ENCODE measurements at places on chromosomes 3 and 15.

GRCh38 chr3:154137036-154137435 is 15.8 kb downstream of the ARHGEF26 start:
- no peak for DNase-seq

- no peak for DNase-seq
Measured at GRCh38 chr3:152331018-152331541, 62.4 kb downstream of the MBNL1 start.

- no peak for DNase-seq
Measured at GRCh38 chr3:138230525-138230924, 43.4 kb downstream of the ARMC8 start.

GRCh38 chr3:182861348-182861747 is 68.0 kb downstream of the ATP11B start:
- DNase-seq, result no peak

- no peak for DNase-seq
Measured at GRCh38 chr15:91515188-91515754, 338.2 kb upstream of the SLCO3A1 start.

- DNase-seq, result no peak
Measured at GRCh38 chr15:35308802-35309201, 223.7 kb upstream of the NANOGP8 start.

GRCh38 chr3:38158472-38158871 is 6.9 kb upstream of the OXSR1 start:
- DNase-seq, result no peak

DNA sequence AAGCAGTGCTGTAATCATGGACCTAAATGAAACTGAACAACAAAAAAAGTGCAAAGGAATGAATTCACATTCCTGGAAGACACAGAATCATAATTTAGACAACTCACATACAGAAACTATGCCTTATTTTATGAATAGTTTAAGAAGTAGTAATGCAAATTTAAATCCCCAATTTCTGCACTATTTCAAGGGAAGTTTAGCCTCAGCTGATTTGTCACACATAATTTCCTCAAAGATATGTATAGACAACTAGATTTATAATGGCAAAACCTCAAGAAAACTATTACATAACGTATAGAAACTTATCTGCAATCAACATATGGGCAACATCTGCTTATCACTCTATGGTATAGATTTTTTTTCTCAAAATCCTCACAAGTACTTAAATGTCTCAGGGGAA is 7.8 kb upstream of the PTX3 start:
- no peak for DNase-seq

DNA sequence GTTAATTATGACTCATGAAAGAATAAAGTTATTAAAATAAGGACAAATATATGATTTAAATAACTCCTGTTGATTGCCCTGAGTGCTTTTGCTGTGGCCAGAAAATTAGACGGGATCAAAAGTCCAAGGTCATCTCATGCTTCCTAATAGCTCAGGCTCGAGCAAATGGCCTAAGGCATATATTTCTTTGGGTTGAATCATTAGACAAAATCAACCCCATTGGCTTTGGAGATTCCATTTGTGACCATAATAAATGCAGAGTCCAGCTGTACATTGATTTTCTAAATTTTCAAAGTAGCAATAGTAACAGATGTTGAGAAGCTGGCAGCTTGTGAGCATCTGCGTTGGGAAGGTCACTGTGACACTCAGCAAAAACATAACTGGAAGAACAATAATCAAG is 464.5 kb upstream of the TGFBR2 start:
- no peak for DNase-seq

DNA sequence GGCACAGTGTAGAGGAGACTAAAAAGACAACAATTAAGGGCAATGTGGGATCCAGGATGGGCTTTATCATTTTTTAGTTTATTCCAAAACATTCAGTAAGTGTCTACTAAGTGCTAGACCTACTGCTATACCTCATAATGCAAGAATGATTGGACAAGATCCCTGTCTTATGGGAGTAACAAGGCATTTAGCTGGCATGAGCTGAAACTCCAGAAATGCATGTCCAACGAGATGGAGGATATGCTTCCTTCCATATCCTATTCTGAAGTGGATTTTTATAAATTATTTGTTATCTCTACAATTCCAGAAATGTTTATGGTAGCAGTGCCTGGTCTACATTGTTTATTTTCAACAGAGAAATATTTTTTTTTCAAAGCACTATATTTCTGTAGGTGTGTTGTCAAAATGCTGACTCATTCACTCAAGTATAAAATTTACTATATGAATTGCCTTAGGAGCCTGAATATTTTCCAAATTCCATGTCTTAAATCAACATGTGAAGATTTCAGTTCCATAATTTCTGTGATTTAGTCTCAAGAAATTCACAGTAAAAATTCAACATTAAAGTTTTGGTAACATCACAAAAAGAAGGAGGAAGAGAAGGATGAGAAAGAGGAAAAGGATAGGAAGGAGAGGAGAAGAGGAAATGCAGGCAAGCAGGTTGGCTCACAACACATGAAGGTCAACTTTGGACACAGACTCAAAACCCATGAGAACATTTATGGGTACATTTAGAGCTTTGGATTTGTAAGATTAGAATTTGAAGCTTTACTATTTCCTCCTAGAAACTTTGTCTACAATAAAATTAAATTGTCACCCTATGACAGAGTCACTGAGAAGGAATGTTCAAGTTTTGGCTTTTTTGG is 88.6 kb downstream of the P3H2 start:
- no peak for DNase-seq

DNA sequence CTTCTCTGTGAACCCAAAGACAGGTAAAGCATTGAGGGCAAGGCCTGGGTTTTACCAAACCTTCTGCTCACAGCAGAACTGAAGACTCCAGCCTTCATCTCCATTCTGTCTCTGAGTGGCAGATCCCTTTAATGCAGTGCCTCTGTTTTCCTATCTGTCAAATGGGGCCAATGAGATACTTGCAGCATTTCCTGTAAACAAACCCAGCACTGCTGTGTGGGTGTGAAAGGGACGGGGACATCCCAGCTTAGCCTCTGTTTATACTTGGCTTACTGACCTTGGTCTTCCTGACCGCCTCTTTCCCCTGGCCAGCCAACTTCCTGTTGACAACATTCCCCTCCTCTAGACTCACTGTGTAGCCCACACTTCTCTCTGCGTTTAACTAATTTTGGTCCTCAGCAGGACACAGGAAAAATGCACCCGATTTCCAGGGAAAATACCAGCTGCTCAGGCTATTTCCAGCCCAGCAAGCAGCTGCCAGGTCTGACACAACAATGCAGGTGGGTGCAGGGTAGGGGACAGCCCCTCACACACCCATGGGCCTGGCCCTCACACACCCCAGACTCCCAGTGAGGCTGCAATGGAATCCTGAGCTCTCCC is 105.9 kb upstream of the HERC1 start:
- DNase-seq, result no peak

Measured in activated CD8-positive, alpha-beta memory T cell treated with anti-CD3 and anti-CD28 coated beads for 48 hours (primary cell).